SJSA1 (cell line): ENCODE measurements at places on chromosomes 13 and 19.
A peak's percentile ranks its signal among the peaks of the same experiment; 100 is the strongest.

GRCh38 chr19:18016209-18016910, 8.4 kb downstream of the ARRDC2 start:
- DNase-seq, result no peak

GRCh38 chr13:98112456-98112855, 30.4 kb upstream of the FARP1 start:
- no peak for DNase-seq

- DNase-seq, result peak; percentile 68
Measured at GRCh38 chr19:43901395-43902390, 33.4 kb downstream of the ZNF45 start.

DNA sequence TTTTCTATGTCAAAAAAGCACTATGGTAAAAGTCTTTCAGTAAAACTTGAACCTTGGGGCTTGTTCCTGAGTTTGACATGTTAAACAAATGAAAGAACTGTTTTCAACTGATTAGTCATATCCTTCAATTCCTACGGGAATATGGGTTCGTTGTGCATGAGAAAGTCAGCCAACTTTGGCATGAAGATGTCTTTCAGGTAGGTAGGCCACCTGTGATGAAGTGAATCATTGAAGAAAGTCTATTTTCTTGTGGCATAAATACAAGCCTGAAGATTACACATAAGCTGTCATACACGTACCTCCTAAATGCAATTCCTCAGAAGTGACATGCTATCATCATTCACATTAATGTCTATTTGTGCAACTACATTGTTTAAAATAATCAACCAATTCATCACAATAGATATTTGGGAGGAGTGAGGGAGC, 513.0 kb downstream of the IRS2 start:
- DNase-seq, result peak; percentile 86

DNA sequence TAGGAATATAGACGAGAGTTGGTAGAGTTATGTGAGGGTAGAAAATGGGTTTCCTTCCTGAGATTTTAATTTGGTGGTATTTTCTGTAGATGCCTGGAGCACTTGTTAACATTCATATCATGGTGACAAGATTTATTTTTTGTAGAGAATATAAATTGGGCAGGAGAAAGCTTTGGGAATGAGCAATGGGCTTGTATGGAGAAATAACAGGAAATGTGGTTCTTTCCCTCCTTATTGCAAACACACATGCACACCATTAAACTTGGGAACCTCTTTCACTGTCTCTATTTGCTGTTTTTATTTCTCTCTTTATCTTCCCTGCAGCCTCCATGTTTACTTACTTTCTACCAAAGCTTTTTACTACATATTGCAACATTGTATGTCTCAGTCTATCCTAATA, 1653.6 kb downstream of the OLFM4 start:
- no peak for DNase-seq

- no peak for DNase-seq
Measured at GRCh38 chr19:56573914-56574313, 6.6 kb downstream of the ZNF470 start.
